Thymus (tissue), 14 donors: ENCODE measurements at places on chromosomes 2 and 18.

GRCh38 chr2:60309336-60309735 lies 244.1 kb downstream of the BCL11A start:
- no peak for DNase-seq

- peak; percentile 82 for DNase-seq
Observed at GRCh38 chr2:55565613-55566012, 46.1 kb downstream of the CFAP36 start.

GRCh38 chr2:221125691-221126090 lies 446.4 kb downstream of the EPHA4 start:
- DNase-seq, result no peak

DNA sequence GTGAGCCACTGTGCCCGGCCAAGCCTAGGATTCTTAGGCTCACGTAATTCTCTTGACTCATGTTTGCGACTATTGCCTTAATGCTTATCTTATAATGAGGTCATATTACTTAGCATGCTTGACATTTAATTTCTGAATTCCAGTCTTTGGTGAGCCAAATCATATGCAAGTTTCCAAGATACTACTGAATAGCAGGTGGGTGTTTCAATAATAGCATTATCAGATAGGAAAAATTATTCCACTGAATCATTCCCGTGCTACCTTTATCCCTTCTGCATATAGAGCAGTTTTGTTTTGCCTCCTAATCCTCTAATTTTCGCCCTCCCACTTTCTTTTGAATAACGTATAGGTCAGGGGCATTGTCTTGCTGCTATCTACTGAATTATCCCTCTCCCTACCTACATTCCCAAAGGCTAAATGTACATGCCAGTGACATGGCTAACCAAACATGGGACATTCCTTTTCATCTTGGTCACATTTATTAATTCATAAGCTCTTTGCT lies 4.9 kb downstream of the DAW1 start:
- DNase-seq, result no peak

DNA sequence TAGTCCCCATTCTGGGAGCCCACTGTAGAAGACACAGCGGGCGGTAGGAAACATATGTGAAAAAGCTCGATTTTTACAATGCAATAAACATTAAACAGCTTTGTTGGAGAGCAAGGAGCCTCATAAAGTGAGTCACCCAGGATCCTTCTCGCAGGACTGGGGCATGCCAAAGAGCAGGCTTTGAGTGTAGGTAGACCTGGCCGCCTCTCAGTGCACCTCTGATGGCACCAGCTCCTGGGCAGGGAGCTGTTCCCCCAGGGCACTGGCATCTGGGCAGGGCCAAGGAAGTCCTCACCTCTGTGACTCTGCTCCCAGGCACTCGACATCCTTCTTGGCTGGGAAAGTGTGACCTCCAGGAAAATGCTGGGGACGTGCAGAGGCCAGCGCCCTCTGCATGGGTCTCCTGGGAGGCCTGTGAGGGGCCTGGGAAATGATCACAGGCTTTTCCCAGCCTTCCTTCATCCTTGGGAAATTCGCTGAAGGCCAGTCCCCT lies 94.2 kb downstream of the POLR1A start:
- DNase-seq, result no peak

DNA sequence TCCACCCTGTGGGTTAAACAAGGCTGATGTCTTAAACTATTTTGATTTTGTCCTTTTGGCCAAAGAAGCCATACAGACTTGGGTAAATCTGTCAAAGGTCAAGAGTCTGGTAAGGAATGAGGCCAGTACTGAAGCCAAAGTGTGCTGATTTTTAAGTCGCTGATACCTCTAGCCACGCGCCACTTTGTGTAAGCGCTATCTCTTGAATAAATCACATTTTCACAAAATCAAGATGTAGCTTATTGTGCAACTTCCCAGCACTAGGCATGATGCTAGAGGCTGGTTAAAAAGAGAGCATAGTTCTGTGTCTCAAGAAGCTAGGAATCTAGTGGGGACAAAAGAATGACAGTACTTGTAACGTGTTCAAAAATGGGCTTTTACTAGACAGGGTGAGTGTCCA lies 510.6 kb upstream of the RAB6C start:
- DNase-seq, result no peak

DNA sequence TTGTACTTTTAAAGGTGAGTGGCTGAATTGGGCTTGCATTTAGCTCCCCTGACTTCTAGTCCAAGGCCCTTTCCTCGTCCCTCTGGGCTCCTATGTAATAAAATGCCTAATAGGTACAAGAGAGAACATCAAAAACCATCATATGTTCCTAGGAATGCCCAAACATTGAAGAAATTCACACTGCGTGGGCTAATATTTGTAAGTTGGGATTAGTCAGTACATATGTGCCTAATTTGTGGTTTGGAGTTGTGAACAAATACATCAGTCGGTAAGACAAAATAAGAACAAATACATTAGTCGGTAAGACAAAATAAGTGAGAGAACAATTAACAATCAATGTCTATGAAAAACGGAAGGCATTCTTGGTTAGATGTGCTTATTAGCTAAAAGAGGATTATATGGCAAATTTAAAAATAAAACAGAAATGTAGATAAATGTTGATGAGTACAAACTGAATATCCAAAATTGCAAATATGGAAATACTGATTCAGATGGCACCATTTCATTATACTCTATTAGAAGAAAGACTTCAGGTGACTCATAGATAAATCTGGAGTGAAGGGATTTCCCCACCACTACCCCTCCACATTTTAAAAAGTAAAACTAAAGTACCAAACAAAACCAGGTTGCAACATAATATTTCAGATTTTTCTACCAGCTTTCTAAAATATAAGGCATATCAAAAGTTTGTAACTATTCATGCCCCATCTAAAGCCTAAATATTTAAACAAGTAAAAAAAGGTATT lies 325.4 kb downstream of the ZEB2 start:
- DNase-seq, result no peak

DNA sequence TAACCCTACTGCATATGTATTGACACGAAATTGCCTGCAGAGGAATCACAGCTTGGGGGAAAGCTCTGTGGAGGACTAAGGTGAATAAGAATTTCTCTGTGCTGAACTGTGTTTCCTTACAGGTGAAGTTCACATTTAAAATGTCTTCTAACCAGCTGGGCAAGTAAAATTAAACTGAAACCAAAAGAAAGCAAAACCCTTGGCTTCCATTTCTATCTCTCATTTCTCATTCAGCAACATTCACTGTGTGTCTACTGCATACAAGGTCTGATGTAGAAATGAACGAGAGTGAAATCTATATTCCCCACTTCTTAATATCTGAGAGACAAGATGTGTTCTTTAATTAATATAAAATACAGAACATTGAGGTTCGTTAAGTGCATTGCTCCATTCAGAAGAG lies 397.3 kb downstream of the SOX11 start:
- no peak for DNase-seq

- no peak for DNase-seq
Observed at GRCh38 chr2:111687911-111688310, 196.1 kb downstream of the ANAPC1 start.

- DNase-seq, result peak; percentile 37
Observed at GRCh38 chr18:28177828-28178635, 1.1 kb upstream of the CDH2 start.

GRCh38 chr2:147913701-147914480 lies 69.1 kb downstream of the ACVR2A start:
- peak; percentile 5 for DNase-seq

DNA sequence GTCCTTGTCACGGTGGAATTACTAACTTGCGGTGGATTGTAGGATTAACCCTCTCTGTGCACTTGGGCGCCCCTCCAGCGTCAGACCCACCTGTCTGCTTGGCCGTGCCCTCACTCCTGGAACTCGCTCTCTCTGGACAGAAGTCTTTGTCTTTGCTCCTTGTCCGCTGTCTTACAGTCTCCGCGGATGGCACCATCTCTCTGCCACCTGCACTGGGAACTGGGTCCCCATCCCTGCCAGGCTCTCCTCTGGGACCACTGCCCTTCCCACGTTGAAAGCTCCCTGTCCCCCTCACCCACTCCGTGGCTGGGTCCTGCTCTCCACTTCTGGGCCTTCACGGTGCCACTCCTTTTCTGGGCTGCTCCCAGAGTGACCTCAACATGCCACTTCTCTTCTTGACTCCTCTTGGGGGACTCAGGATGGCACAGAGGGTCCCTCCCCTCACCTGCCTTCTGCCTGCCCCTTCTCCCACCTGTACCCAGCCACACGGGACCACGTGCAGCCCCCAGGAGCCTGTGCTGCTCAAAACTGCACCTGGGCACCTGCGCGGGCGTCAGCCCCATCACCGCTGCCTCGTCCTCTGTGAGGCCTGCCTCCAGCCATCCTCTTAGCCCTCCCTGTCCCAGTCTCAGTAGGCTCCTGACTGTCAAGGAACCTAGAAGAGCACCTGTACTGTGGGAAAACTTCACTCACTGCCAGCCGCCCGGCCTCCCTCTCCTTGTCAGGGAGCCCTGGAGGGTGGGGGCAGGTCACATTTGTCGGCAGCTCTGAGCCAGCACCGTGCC lies 11.1 kb downstream of the CNDP2 start:
- no peak for DNase-seq

- DNase-seq, result no peak
Observed at GRCh38 chr2:162518894-162519293, 175.0 kb downstream of the GCA start.

DNA sequence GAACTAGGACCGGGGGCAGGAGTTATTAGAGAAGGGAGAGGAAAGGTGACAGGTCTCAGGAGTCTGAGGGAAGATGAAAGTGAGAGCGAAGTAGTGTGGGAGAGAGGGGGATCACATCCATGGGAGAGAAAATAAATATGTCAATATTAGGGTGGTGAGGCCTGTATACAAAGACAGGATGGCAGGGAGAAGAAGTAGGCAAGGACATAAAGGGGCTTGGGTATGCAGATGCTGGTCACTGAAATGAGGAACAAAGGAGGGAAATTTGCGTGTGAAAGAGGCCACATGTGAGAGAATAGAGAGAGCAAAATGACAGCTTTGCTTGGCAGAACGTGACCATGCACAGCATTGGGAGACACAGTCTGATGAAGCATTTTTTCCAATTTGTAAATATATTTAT lies 13.6 kb downstream of the METAP1D start:
- no peak for DNase-seq

GRCh38 chr2:147156970-147157369 lies 687.9 kb upstream of the ACVR2A start:
- no peak for DNase-seq

GRCh38 chr2:180191432-180192124 lies 184.5 kb upstream of the CWC22 start:
- DNase-seq, result no peak

DNA sequence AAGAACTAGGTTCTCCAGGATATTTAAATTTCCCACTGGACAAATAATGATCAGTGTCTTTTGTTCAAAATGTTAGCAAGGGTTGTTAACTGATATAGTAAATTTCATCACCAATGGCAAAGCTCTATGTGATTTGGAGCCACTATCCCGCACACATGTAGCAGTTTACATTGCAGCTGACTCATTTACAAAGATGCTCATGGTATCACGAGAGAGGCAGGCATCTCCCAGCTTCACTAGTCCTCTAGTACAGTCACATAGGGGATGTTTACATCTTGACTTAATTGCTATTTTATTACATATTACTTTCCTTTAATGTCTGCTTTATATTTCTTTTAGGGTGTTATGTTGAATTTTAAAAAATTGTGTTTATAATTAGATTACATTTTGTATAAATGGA lies 30.7 kb downstream of the KCNE4 start:
- DNase-seq, result no peak

DNA sequence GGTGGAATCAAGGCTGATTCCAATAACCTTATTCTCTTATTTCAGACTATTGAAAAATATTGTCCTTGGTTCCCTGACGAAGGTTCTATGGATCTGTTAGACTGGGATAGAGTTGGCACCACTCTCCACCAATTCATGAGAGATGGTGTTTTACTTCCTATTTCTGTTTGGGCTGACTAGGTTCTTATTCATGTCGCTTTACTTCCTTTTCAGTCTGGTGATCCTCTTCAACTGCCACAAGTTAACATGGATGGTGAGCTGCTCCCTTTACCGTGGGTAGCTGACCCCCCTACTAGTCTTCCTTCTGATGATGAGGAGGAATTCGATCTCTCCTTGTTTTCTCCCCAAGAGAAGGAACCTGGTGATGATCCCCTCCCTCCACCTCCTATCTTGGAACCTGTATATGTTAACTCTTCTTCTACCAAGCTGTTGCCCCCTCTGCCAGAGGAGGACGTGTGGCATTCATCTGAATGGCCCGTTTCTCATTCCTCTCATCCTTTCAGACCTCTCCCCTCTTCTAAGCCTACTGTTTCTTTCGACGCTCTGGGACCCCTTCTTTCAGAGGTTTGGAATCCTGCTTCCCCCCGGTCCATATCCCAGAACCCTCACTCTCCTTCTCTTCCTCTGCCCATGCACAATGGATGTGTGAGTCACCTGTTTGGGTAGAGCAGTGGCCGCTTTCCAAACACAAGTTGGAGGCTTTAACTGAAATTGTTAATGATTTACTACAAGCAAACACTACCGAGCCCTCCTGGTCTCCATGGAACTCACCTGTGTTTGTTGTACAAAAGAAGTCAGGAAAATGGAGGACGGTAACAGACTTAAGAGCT lies 13.5 kb upstream of the CNOT11 start:
- DNase-seq, result no peak

- no peak for DNase-seq
Observed at GRCh38 chr2:233301811-233302210, 5.8 kb upstream of the SAG start.

- no peak for DNase-seq
Observed at GRCh38 chr2:241808051-241808720, 807 bp upstream of the NEU4 start.

DNA sequence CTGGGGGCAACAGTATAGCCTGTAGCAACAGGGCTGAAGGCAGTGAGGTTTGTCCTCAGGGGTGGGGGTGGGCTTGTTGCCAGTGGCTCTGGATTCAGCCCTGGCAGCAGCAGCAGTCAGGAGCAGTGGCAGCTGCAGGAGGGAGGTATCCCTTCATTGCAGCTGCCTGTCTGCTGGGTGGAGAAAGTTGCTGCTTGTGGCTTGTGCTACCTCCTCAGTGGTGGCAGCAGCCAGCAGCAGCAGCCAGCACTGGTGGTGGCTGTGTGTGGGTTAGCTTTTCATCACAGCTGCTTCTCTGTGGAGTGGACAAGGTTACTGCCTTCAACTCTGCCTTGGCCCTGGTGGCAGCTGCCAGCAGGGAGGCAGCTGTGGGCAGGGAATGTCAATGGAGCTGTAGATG lies 94.9 kb downstream of the ARL6IP6 start:
- DNase-seq, result no peak

GRCh38 chr2:113141451-113141850 lies 14.1 kb downstream of the IL1RN start:
- no peak for DNase-seq

DNA sequence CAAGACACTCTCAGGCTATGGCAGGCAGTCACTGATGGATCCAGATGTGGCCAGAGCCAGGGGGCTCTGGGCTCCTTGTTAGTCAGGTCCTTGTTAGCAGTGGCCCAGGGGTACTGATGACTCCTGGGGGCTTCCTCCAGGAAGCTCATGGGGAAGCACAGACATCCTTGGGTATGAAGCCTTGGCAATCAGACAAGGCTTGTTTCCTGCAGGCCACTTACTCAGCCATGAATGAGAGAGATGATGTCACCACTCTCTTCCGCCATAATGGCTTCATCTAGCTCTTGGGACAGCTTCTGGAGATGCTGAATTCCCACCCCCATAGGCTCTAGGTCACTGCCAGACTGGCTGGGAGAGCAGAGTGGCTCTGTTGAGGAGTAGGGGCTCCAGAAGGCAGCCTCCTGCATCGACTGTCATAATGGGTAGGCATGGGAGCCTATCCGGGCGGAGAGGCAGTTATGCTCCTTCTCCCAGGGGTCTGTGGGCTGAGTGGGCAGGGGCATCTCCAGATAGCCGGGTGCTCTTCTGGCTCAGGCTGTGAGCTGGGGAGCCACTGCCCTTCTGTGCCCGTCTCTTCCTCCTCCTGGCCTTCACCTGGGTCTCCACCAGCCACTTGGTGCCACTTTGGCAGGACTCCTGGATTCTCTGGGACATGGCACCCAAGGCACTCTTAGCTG lies 40.2 kb upstream of the BMPR2 start:
- no peak for DNase-seq
